ENCODE measurements at places on chromosomes 7 and 10.

DNA sequence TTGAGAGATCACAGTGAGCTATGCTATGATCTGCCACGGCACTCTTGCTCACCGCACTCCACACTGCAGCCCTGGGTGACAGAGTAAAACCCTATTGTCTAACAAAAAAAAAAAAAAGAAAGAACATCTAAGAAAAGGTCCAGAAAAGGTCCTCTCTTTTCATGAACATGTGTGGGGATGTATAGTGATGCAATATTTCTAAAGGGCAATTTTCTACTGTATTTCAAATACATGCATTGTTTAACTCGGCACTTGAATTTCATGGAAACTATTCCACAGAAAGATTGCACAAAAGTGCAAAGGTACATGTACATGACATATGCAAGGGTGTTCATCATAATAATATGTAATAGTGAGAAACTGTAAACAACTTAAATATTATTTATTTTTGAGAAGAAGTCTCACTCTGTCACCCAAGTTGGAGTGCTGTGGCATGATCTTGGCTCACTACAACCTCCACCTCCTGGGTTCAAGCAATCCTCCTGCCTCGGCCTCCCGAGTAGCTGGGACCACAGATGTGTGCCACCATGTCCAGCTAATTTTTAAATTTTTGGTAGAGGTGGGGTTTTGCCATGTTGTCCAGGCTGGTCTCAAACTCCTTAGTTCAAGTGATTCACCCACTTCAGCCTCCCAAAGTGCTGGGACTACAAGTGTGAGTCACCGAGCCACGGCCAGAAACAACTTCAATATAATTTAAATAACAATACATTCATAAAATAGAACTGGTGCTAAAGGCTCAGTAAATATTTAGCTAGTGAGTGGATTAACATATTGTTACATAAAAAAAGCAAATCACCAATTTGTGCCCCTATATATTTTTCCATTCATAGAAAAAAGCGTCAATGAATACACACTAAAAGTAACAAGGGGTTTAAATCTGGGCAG lies 1.3 kb upstream of the PPRC1 start:
- DNase-seq: no peak

DNA sequence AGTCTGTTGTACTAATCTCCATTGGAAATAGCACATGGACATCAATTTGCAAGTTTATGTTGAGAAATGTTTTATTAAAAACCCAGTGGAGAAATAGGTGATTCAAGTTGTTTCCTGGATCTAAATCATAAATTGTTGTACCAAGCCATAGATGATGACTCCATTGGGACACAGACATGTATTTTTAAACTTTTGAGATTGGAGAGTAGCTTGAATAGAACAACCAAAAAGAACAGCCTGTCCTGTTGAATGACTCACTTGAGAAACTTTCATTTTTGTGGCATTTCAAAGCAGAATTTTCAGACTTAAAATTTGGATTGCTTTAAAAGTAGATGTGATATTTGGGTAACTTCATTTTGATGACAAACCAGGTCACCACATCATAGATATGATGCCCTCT lies 197.5 kb downstream of the GPAM start:
- DNase-seq: no peak

GRCh38 chr7:68619526-68619925 lies 978.7 kb upstream of the AUTS2 start:
- no peak for DNase-seq

DNA sequence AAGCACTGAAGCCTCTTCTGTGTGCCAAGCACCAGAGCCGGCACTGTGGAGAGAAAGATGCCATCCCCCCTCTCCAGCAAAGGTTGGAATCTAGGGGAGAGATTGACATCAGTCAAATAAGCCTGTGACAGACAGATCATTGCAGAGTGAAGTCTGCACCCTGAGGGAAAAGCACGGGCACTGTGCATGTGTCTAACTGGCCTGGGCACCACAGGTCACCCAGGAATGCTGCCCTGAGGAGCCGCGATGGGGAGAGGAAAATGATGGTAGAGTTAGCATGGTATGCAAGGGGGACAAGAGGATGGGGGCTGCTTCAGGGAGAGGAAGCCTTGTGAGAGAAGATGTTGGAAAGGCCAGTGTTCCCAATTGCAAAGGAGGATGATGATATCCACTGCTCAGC lies 261.0 kb downstream of the GRID1 start:
- DNase-seq: no peak

DNA sequence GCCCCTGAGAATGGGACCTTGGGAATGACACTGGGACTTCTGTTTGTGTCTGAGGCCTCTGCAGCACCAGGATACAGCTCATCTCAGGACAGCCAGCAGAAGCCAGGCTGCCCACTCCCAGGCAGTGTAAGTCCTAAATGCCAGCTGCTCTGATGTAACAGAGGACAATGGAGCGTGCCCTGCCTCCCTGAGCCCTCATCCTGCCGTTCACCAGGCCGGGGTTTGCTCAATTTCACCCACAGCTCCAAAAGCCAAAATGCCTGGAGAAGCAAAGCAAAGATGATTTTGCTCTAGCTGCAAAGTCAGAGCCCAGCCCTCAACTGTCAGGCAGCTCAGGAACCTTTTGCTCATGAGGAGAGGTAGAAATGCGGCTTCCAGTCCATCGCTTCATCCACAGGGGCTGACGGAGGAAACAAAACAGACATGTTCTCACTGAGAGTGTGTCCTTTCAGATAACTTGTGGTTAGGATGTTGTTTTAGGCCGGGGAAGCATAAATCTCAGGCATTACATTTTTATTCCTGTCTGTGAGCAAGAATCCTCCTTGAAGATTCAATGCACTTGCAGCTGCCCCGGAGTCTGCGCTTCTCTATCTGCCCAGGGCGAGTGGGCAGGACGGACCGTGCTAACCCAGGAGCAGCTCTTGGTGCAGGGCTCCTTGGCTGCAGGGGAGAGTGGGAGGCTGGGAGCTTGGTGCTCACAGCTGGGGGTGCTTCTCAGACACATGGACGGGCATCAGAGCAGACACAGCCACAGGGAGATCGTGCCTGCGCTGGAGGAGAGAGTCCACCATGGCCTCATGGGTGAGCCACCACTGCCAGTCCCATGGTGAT lies 83.2 kb upstream of the CHST15 start:
- no peak for DNase-seq

GRCh38 chr10:49135575-49136313 lies 1.9 kb upstream of the FAM170B start:
- no peak for DNase-seq

DNA sequence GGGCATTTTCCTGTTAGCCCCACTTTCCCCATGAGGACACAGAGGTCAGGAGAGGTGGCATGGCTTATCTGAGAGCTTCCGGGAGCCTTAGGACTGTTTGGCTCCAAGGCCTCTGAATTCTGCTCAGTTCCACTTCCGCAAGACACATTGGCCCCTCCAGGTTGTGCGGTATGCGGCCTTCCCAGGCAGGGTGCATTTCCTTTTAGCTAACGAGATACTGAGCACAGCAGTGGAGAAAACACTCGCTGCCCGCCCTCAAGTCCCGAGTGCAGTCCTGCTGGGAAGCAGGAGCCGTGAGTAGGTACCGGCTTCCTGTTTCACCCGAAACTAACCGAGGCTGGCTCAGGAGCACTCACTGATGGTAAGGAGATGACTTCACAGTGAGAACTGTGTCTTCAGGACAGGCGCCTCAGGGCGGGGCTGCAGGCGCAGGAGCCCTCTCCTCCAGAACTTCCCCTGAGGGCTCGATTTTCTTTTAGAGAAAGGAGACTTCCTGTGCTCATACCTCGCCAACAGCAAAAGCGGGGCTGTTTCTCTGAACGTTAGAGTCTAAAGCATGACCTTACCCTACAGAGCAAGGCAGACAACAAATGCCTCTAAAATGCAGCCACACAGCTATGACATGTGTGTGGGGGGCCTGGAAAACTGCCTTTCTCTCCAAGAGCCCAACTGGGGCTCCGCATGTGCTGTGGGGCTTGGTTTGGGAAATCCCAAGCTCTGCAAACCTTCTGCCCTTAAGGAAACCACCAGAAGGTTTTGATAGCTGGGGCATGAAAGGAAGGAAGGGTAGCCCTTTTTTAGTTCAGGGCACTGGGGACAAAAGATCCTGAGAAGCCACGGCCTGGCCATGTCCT lies 25.9 kb downstream of the RGS10 start:
- no peak for DNase-seq

GRCh38 chr7:107208024-107208521 lies 39.3 kb downstream of the HBP1 start:
- no peak for DNase-seq

DNA sequence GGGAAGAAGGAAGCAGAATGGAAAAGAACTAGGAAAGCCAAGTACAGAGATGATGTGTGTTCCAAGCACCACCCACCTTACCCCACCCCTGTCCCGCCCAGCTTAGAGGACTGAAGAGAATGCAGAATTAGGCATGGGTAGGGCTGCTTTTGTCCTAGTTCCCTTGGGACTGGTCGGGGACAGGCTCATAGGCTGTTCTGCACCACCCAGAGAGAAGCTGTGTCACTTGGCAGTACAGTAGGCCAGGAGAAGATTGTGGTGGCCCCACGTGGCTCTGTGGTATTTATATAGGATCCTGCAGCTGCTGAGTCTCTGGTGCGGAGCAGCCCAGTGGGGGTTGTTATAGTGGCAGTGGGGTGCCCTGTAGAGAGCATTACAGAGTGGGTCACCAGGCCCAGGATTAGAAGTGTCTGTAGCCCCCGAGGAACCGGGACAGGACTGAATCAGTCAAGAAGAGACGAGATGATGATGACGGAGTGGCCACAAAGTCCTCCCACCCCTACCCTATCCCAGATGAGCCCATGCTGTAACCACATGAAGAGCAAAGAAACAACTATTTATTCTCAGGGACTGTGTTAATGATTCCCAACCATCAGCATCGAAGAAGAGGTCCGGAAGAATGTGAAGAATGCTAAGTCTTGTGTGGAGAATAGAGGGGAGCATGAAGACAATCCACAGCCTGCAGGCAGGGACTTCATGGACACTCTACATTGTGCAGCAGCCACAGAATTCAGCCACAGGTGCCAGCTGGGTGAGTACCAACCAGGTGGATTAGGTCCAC lies 88.9 kb downstream of the C1GALT1 start:
- no peak for DNase-seq

- no peak for DNase-seq
Observed at GRCh38 chr7:41416208-41416595, 286.7 kb downstream of the INHBA start.

- no peak for DNase-seq
Observed at GRCh38 chr7:64887756-64888508, 15.1 kb upstream of the ZNF273 start.

GRCh38 chr7:24341691-24342413 lies 57.9 kb downstream of the NPY start:
- no peak for DNase-seq

DNA sequence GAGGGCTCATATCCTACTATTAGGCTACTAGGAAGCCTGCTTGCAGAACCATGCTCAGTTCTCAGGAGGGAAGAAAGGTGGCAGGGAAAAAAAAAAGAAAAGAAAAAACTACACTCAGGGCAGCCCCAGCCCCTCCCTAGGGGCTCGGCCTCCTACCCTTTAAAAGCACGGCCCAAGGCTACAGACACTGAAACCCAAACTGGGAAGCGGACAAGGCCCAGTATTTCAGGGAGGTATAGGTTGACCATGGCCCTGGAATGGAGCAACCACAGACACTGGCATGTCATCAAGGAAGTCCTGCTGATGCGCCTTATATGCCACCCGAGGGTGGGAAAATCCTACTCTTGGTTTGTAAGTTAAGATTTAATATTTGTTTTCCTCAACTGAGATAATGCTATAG lies 50.8 kb downstream of the DLG5 start:
- DNase-seq: no peak

DNA sequence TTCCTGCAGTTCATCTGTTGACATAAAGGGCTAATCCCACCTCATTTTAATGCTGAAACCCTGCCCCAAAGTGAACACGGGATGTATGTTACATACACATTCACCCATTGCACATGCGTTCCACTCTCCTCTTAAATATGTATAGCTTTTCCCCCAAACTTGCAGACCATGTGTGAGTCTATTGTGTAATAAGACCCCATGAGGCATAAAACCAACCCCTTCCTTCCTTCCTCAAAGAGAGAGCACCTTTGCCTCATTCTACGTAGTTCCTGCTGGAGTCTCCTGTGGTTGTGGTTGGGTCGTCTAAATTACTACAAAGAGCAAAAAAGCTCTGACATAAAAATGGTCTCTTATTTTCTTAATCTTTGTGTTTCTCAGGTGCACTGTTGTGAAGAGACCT lies 345.7 kb upstream of the KLF6 start:
- DNase-seq: no peak

GRCh38 chr10:89129911-89130310 lies 77.2 kb downstream of the CH25H start:
- DNase-seq: no peak

- DNase-seq: no peak
Observed at GRCh38 chr7:150629347-150629746, 2.8 kb downstream of the GIMAP6 start.

DNA sequence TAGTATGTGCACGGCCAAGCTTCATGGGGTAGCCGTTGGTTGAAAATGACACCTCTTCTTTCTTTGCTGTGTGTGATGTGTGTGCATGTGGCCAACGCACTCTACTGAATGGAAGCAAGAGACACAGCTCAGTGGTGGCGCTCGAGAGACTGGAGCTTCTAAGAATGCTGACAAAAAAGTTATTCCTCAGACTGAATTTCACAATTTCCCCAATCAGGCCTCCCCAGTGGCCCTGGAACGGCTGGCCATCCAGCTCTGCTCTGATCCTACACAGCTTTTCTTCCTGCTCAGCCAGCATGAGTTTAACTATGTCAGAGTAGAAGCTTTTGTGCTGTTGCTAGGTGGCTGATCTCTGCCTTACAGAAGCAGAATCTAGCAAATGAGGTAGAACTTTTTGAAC lies 186.7 kb upstream of the PLXDC2 start:
- peak; percentile 31 for DNase-seq

DNA sequence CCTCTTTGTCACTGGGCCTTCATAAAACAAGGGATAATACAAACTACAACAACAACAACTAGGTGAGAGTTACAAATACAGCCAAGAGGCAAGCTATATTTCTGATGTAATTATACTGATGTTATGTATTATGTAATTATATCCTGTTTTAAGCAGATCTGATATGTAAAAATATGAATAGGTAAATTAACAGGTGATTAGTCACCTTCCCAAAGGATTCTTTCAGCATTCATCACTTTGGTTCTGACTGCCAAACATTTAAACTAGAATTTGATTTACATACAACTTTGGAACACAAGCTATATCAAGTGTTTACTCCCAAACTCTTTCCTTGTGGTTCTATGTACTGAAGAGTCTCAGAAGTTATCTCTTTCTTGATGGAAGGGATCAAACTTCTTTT lies 53.7 kb downstream of the BEND7 start:
- no peak for DNase-seq

- no peak for DNase-seq
Observed at GRCh38 chr7:106423111-106423510, 138.3 kb upstream of the NAMPT start.

DNA sequence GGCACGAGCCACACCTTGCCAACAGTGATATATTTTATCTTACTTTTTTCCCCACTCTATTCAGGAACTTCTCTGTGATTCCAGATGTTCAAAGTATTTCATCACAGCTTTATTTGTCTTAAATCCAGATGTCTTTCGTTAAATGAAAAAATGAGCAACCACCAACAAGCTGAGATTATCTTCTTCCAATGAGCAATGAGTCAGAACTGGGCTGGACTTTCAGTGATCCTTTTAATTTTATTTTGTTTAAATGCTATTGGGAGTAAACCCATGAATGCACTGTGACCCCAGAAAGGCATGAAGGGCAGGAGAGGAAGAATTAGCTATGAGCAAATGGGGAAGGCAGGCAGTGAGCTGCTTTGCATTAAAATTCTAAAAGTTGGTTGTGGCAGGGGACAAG lies 77.6 kb upstream of the IMMP2L start:
- DNase-seq: no peak

All from thoracic aorta (tissue), 2 donors.